SK-N-SH treated with all-trans-retinoic acid at 6 μM for 48 hours (cell line): ENCODE measurements at places on chromosomes 12 and 14.

DNA sequence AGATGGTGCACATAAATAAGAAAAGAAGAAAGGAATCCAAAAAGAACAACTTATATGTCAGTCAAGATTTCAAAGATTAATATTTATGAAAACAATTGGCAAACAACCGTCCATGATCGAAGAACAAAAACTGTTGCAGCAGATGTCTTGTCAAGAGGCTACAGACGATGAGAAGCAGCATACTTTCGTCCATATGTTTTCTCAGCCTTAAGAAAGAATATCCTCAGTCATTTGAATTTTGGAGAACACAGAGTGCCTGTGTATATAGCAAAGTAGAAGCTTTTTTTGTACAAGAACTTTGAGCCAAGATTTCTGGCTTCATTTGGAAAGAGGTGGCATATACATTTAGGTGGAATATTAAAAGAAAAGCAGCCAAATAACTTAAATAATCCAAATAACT lies 297.2 kb downstream of the ITPR2 start:
- ATAC-seq = no peak

GRCh38 chr14:24084440-24084839 lies 9.7 kb upstream of the PCK2 start:
- no peak for ATAC-seq

DNA sequence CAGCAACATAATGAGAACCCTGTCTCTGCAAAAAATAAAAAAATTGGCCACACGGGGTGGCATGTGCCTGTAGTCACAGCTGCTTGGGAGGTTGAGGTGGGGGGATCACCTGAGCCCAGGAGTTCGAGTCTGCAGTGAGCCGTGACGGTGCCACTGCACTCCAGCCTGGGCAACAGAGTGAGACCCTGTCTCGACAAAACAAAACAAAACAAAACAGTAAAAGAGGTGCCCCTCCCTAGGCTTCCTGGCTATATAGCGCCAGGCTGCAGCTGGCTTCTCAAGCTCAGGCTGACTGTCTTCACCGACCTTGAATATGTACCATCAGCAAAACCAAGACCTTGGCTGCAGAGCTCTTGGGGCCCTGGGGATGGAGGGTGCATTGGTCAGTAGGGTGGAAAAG lies 29.4 kb downstream of the TSPAN9 start:
- peak; percentile 9; the same call in 2 of the 3 replicates for ATAC-seq

DNA sequence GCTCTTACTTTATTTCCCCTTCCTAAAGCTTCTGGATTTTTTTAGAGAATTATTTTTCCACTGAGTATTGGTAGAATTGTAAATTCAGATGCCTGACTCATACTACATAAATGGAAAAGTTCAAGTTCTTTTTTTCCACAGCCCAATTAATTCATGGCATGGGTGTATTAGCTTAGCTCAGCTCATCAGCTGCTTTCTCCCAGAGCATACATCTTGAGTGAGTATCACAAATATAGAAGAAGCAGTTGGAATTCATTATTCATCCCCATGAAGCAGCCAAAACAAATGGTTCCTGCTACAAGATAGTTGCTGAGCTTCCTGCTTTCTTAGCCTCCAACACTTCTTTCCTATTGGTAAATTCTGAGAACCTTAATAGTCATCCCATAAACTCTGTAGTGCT lies 105.1 kb downstream of the C12orf50 start:
- no peak; the same call in 2 of the 3 replicates for ATAC-seq

- ATAC-seq = no peak
Observed at GRCh38 chr12:130925666-130926015, 28.1 kb upstream of the ADGRD1 start.

DNA sequence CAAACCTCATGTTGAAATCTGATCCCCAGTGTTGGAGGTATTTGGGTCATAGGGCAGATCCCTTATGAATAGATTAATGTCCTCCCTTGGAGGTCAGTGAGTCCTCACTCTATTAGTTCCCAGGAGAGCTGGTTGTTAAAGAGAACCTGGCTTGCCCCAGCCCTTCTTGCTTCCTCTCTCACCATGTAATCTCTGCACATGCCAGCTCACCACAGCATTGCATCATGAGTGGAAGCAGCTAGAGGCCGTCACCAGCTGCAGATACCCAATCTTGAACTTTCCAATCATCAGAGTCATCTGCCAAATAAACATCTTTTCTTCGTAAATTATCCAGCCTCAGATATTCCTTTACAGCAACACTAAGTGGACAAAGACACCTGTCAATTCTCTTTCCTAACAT lies 161.8 kb upstream of the IGF1 start:
- ATAC-seq = no peak

GRCh38 chr12:89472508-89472907 lies 52.1 kb downstream of the GALNT4 start:
- ATAC-seq = peak; percentile 55

- no peak for ATAC-seq
Observed at GRCh38 chr14:100336618-100337530, 13.7 kb downstream of the SLC25A47 start.

GRCh38 chr14:51365241-51365965 lies 125.4 kb downstream of the TMX1 start:
- ATAC-seq = no peak

- peak; percentile 16; the same call in 2 of the 3 replicates for ATAC-seq
Observed at GRCh38 chr12:105378911-105379310, 48.4 kb downstream of the C12orf75 start.

- no peak for ATAC-seq
Observed at GRCh38 chr12:66779466-66779865, 100.6 kb upstream of the GRIP1 start.

- no peak for ATAC-seq
Observed at GRCh38 chr14:81625343-81625742, 91.7 kb upstream of the SEL1L start.

GRCh38 chr14:53365486-53366130 lies 212.5 kb upstream of the DDHD1 start:
- ATAC-seq = no peak

- ATAC-seq = peak; percentile 14
Observed at GRCh38 chr14:67815573-67816225, 691 bp downstream of the ZFYVE26 start.

GRCh38 chr12:2215709-2216560 lies 163.1 kb downstream of the CACNA1C start:
- ATAC-seq = peak; percentile 31; the same call in 2 of the 3 replicates

GRCh38 chr12:28032811-28033537 lies 60.4 kb upstream of the PTHLH start:
- ATAC-seq = peak; percentile 73

GRCh38 chr12:131327521-131328488 lies 374.1 kb downstream of the ADGRD1 start:
- ATAC-seq = no peak

GRCh38 chr12:52010152-52010622 lies 3.4 kb downstream of the TAMALIN start:
- peak; percentile 56 for ATAC-seq

- ATAC-seq = peak; percentile 37
Observed at GRCh38 chr14:20630340-20631022, 11.0 kb downstream of the OR6S1 start.

DNA sequence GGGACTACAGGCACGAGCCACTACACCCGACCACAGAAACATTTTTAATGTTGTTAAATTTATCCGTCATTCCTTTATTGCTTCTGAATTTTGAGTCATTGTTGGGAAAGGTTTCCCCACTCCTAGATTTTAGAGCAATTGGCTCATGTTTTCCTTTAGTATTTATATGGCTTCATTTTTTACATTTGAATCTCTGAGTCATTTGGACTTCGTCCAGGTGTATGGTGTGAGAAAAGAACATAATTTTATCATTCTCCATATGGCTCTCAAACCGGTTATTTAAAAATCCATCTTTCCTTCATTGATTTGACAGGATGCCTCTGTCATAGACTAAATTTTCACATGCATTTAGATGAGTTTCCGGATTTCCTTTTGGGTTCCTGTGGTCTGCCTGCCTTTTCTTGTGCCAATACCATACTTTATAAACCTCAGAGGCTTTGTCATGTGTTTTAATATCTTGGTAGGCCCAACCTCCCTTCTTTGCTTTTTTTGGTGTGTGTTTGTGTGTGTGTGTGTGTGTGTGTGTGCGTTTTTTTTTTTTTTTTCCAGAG lies 30.9 kb downstream of the LRTM2 start:
- peak; percentile 71 for ATAC-seq

DNA sequence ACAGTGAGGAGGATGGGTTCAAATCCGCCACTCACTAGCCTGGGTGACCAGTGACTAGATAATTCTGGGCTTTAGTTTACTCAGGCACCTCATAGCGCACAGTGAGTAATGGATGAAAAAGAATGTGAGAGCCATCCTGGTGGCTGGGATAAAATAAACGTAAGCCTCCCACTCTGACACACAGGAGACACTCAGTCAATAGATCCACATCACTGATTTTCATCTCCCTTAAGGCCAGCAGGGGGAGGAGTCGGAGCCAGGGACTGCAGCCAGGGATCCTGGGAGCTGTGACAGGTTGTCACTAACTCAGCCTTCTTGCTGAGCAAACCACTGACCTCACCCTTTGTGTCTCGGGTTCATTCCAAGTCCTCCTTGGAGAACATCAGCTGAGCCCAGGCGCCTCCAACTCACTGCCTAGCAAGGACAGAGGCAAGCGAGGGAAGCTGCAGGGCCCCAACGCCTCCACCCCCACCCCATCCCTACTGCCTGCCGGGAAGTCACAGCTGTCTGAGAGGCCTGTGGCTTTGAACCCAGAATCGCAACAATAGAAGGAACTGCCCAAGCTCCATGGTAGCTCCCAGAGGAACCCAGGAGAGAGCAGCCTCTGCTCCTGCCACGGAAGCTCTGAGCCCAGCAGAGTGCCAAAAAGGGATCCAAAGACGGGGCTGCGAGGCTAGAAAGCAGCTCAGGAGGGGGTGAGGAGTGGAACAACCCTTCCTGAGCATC lies 30.7 kb downstream of the PXN start:
- peak; percentile 48 for ATAC-seq

DNA sequence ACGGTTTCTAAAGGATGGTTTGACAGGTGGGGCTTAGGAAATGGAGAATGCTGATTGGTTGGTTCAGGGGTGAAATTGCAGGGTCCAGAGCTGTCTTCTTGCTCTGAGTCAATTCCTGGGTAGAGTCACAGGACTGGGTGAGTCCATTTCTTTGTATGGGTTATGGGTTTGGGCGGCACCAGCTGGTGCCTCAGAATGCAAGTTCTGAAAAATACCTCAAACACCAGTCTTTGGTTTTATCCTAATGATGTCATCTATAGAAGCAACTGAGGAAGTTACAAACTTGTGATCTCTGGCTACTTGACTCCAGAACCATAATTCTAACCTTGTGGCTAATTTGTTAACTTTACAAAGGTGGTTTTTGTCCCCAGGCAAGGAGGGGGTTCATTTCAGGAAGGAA lies 47.6 kb upstream of the EIF5 start:
- ATAC-seq = no peak

DNA sequence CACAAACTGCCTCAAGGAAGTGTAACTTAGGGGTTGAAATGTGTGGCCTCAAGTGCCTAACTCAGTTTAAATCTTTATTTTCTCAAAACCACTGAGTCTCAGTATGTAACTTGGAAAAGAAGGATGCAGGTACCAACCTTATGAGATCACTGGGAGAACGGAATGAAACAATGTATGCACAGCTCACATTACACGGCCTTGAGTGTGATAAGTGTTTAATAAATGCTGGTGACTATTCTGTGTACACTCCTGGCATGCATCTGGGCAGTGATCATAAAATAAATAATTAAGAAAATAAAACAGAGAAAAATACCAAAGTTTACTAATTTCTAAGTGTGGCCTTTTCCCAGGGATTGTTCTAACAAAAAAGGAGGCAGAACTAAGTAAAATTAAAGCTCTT lies 974.5 kb upstream of the FLRT2 start:
- ATAC-seq = no peak

DNA sequence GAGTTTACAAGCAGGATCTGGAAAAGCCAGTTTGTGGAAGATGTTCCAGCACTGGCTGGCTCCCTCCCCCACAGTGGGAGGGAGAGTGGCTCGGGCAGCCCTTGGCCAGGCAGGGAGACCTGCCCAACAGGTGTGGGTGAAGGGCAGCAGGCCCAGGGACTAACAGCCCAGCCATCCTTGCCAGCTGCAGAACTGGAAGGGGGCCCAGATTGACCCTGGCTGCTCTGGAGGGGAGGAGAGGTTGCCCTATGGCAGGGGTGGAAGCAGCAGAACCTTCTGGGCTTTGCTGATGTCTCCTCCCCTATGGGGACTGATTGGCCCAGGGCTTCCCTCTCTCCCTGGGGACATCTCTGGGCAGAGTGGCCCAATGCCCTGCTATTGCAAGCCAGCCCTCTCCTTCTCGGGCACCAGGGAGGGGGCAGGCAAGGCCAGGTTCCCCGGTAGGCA lies 20.5 kb downstream of the IRF2BPL start:
- ATAC-seq = peak; percentile 50; the same call in 1 of the 3 replicates

GRCh38 chr14:82720431-82720830 lies 1186.8 kb upstream of the SEL1L start:
- no peak for ATAC-seq

- no peak for ATAC-seq
Observed at GRCh38 chr14:65850429-65851135, 438.1 kb downstream of the FUT8 start.

DNA sequence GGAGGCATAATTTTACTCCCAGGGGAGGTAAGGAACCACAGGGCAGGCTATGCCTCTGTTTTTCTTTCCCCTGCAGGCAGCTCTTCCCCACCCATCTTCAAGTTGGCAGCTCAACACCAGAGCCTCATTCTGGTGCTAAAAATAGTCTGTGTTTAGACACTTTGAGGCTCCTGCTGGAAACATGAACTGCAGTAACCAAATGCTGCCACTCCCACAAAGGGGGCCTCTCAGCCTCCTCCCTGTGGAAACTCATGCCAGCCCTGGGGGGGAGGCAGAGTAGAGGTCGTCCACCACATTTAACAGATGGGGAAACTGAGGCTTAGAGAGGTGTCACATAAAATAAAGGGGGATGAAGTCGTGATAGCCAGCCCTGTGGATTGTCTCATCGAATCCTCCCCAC lies 61.4 kb downstream of the WSCD2 start:
- no peak for ATAC-seq

DNA sequence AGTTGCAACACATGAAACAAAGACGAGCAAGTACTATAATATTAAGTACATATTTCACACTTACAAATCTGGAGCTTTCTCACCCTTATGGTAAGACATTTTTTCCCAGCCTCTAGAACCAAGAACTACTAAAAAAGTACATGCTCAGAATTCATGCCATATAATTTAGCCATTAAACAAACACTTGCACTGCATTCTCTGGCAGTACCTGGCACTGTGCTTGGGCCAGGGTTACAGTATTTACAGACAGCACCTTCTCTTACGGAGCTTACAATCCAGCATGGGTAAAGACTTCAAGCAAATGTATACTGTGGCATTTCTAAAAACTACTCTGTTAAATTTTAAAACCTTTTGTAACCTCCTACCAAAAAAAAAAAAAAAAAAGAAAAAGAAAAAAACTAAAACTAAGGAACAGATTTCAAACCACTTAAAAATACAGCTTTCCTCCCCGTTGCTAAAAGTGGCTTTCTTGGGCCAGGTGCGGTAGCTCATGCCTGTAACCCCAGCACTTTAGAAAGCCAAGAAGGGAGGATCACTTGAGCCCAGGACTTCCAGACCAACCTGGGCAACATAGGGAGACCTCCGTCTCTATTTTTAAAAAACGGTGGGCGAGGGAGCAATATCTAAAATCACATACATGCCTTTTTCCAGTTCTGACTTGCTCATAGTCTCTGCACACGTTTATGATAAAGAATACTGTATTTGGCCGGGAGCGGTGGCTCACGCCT lies 956 bp downstream of the GNPTAB start:
- ATAC-seq = peak; percentile 8

GRCh38 chr12:115423546-115423987 lies 739.6 kb upstream of the TBX3 start:
- ATAC-seq = no peak
